Inflammatory macrophage treated with lipopolysaccharide for 1 hour (primary cell): ENCODE measurements at places on chromosomes 5 and 9.

DNA sequence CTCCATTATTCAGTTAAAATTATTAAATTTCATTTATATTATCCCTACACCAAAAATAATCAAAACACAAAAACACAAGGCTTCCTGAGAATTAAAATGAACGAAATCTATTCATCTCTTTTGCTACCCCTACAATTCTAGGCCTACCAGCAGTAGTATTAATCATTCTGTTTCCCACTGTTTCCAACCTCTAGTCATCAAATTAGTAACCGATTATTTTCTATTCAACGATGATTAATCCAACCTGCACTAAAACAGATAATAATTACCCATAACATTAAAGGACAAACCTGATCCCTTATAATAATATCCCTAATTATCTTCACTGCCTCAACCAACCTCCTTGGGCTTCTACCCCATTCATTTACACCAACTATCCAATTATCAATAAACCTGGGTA, 86.0 kb downstream of the INSL6 start:
- no peak for DNase-seq

DNA sequence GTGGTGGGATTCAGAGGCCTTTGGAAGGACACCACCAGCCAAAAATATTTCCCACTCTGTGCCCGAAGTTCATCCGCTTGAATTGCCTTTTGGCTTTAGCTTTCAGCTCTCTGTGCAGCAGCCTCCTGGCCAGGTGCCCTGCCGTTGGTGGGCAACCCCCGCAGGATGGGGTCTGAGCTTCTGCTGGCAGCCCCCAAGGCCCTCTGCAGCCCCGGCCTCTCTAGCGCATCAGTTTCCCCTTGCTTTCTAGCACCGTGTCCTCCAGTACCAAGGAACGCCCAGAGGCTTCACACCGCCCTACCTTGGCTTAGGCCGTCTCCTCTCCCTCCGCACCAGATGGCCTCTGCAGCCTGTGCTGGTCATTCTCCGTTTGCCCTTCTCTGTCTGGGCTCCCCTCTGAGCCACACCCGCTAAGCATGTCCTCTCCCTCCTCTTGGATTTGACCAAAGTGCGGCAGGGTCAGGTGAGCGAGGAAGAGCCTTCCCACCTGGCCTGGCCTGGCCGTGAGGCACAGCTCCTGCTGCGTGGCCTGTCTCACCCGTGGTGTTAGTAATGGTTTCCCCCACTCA, 4.2 kb upstream of the TSC1 start:
- no peak for DNase-seq

DNA sequence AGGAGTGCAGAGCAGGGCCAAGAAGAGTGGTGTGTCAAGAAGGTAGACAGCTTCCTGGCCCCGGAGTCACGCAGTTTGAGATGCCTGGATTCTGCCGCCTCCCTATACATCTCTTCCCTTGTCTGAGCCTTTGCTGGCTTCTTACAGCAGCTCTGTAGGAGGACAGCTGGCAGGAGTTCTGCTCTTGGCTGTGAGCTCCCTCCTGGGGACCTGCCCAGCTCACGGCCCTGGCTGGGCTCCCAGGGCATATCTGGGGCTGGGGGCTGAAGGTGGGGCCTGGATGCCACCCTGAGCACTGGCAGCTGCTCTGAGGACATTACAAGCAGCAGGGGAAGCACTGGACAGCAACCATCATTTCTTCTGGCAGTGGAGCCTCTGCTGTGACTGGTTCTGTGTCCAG, 786 bp upstream of the TSSK1B start:
- no peak for DNase-seq

DNA sequence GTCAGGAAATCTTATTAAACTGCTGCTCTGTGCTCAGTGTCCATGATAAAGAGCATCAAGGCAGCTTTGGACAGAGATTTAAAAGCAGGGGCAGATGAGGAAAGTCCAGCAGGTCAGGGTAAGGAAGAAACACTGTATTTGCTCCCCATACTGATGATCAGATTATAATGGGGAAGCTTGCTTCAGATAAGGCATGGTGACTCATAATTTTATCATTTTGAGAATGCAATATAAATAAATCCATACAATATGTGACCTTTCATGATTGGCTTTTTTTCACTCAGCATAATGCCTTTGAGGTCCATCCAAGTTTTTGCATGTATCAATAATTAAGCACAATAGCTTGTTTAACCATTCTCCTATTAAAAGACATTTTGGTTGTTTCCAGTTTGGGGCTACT, 48.1 kb upstream of the LHFPL2 start:
- DNase-seq, result no peak

DNA sequence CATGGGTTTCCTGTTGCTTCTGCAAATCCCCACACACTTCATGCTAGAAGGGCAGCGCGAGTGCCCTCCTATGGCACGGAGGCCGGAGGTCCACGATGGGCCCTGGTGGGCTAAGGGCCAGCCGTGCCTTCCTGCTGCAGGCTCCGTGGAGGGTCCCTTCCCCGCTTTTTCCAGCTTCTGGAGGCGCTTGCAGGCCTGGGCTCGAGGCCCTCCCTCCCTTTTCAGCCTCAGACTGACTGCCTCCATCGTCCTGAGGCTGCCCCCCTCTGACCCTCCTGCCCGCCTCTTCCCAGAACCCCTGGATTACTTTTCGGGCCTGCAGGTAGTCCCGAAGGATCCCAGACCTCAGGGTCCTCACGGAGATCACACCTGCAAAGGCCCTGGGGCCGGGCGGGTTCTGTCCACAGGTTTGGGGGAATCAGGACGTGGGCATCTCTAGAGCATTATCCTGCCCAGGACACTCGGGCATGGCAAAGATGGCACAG, 3.2 kb upstream of the TERT start:
- DNase-seq, result no peak

GRCh38 chr5:84816160-84816559, 431.5 kb upstream of the EDIL3 start:
- DNase-seq, result no peak

GRCh38 chr5:34564710-34565235, 91.4 kb upstream of the RAI14 start:
- DNase-seq, result no peak

- DNase-seq, result no peak
Observed at GRCh38 chr5:38447786-38448185, 108.7 kb downstream of the LIFR start.

DNA sequence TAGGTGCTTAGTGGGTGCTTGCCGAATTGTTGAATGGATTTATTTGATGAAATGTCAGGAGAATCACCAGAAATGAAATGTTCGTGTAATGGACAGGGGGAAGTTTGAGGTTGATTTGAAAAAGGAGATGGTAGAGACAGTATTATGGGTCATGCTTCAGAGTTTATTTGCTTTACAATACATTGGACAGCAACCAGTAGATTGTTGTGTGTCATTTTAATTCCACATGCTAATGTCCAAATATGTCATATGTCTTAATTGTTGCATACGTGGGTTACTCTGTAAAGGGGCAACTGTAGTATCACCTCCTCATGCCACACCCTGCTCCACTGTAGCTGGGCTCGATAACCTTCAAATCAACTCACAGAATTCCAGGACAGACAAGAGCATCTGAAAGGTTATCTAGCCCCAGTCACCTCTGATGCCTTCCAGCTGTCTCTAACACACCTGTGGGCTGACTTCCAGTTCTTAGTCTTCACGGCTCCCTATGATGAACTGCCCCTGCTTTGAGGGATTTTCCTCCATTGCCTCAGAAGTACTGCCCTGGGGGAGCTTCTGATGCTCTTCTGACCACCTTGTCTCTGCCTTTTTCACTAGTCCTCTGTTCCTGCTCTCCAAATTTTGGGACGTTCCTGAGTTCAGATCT, 1.7 kb downstream of the PDCD1LG2 start:
- DNase-seq, result no peak

GRCh38 chr9:130868230-130868629, 28.4 kb downstream of the QRFP start:
- DNase-seq, result no peak

DNA sequence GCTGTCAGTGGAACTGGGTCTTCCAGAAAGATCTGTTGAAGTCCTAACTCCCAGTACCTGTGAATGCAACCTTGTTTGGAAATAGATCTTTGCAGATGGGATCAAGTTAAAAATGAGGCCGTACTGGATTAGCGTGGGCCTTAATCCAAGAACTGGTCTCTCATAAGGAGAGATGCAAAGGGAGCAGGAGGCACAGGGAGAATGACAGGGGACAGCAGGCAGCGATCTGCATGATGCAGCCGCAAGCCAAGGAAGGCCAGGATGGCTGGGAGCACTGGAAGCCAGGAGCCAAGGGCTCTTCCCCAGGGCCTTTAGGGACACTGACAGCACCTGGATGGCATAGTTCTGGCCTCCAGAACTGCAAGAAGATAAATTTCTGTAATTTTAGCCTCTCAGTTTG, 114.4 kb downstream of the ICE1 start:
- no peak for DNase-seq

GRCh38 chr9:126916909-126917308, 2.3 kb downstream of the RALGPS1 start:
- no peak for DNase-seq

- no peak for DNase-seq
Observed at GRCh38 chr5:33582417-33582816, 141.7 kb downstream of the TARS1 start.

GRCh38 chr5:153318556-153318955, 171.9 kb upstream of the GRIA1 start:
- no peak for DNase-seq
